NCI-H2227 treated with DMSO at 0.1 percent for 48 hours (cell line): ENCODE measurements at places on chromosomes 5 and 9.
A peak's percentile ranks its signal among the peaks of the same experiment; 100 is the strongest.

- no peak for DNase-seq
These were observed 231.7 kb downstream of the ARHGAP26 start for GRCh38 chr5:143001764-143002351.

GRCh38 chr5:138789771-138790242 lies 36.6 kb downstream of the CTNNA1 start:
- peak; percentile 15 for DNase-seq

DNA sequence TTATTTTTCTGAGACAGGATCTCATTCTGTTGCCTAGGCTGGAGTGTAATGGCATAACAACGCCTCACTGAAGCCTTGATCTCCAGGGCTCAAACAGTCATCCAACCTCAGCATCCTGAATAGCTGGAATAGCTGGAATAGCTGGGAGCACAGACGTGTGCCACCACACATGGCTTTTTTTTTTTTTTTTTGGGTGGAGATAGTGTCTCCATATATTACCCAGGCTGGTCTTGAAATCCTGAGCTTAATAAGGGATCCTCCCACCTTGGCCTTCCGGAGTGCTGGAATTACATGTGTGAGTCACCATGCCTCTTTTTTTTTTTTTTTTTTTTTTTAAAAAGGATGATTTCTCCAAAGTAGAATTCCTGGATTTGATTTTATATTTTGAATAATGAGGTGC lies 60.7 kb downstream of the NSD1 start:
- DNase-seq = no peak

DNA sequence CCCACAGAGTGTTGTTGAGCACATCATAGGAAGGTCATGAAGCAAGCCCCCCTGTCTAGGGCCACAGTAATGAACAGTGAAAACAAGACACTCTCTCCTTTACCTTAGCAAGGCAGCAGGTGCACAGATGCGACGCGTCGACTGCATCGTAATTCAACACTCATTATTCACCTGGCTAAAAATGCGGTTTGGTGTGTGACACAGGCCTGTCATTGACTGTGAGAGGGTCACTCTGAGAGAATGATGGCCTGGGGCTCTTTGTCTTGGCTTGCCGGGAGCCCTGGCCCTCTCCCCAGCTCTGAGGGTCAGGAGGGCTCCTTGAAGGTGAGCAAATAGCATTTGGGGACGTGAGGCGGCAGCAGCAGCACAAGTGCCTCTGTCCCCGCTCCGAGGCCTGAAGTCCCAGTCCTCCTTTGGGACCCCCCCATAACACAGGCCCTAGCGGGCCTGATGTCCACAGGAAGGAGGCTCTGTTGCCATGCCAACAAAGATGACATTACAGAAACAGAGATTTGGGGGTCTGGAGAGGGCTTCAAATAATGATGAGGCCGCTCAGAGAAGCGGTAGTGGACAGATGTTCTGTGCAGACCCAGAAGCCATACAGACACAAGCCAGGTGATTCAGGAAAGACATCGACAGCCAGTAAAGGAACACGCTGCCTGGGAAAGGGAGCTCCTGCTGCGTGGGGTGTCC lies 46.7 kb downstream of the SHB start:
- DNase-seq = no peak

DNA sequence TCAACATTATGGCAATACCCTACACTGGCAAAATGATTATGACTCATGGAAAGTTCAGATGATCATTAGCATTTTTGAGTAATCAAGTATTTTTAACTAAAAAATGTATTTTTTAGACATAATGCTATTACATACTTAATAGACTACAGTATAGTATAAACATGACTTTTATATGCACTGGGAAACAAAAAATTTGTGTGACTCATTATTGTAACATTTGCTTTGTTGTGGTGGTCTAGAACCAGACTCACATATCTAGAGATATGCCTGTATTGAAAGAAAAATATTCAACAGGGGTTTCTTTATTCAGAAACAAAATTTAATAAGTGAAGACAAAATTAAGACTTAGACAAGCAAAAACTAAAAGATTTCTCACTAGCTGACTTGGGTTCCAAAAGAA lies 385.3 kb upstream of the RIOK2 start:
- DNase-seq = no peak

DNA sequence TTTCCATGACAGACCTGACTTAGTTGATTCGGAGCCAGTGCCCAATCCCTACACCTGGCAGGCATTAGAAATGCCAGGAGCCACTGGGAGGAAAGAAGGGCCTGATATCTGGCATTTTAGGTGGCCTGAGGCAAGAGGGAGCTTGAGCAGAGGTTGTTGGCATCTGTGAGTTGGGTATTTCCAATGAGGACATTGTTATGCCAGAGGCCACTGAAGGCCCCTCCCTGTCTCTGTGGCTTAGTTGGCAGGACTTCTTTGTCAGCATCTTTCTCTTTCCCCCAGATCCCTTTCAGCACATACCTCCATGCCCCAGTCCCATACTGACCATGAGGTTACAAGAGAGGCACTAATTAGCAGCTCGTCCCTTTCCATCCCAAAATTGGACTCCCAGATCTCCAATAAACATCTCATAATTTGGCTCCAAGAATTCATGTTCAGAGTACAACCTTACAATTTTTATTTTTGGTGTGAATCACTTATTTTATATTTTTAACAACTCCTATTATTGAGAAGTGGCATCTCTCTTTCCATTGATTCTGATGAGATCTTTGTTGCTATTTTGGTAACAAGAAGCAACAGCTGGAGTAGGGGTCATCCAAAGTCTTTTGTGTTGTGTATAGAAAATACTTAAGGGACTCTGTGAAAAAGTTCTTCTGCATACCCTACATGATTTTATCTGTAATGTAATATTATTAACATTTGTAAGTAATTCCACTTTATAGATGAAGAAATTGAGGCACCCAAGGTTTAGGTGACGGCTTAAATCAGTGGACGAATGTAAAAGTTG lies 68.6 kb upstream of the MAP3K1 start:
- no peak for DNase-seq

DNA sequence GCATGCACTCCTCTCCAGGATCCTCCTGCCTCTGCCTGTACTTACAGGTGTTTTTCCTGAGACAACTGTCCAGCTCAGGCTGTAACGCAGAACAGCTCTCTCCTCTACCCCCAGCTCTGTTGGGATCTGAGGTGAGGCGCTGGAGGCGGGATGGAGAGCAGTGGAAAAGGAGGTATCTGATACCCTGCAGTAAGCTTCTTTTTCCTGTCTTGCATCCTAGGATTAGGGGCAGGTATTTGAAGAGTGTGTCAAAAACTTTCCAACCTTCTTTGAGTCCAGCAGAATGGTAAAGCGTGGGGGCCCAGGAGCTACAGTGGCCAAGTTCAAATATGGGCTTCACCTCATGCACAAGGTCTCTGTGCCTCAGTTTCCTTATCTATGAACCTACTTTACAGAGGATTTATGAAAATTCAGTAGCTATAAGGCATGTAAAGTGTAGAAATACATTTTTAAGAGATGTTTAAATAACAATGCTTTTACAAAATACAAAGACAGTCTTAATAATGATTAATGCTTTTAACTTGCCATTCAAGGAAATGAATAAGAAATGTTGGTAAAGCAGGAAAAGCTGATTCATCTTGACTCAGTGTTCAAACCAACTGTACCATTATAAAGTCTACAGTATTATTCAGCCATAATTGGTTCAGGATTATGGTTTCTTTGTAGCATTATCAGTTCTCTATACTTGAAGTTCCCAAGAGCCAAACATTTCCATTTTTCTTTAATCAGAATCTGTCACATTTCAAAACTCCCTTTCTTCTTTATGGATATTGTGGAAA lies 26.1 kb downstream of the MAP1B start:
- DNase-seq = no peak

DNA sequence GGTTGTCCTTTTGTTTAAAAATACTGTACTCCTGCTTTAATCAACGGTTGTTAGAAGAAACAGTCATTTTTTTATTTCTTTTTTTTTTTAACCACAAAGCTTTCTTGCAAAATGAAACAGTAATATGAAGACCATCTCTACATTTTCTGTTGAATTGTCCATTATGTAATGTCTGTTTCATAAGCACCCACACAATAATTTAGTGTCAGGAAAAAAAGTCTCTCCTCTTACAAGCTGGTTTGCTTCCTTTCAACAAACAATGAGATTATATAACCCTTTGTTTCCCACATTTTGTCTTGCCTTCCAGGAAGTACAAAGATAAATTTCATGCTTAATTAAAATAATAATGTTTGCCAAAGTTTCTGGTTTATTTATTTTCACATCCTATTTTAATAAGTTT lies 16.7 kb downstream of the CTNNAL1 start:
- no peak for DNase-seq

- no peak for DNase-seq
These were observed 641.6 kb downstream of the NR2F1-AS1 start for GRCh38 chr5:92939428-92939827.

DNA sequence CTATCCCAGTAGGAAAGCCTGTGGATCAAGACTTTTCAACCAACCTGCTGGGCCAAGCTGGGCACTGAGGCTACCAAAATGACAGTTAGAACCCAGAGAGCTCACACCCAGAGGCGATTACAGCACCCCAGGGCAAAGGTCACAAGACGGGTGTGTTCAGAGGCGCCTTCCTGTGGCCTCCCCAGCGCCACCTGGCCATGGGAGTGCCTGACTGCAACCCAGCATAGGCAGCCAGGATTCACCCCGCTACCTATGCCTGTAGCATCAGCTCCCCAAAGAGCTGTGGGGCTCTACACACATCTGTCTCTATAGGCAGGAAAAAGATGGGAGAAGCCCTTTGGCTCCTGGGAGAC lies 33.5 kb downstream of the PDGFRB start:
- no peak for DNase-seq

DNA sequence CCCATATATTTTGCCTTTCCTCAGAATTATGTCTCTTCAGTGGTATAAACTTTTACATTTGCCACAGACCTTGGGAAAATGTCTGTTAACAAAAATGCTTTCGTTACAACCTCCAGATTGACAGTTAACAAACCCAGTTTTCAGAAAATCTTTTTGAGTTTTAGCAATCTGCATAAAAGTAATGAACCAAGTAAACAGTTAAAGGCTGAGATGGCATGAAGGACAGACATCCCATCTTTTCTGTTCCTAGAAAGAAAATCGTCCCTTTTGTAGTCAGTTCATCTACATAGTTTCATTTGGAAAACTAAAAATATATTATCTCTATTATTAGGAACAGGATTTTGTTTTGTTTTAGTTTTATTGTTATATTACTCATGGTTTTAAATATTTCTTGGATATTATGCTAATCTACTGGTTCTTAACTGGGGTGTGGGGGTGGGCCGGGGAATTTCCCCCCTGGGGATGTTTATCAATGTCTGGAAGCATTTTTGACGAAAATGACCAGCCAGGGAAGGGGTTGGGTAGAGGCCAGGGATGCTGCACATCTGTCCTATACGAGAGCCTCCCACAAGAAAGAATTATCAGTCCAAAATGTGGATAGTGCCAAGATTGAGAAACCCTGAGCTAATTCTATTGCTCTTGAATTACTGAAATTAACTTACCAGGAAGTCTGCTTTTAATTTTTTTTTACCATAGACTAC lies 11.9 kb downstream of the FYB1 start:
- DNase-seq = no peak

GRCh38 chr5:173928871-173929574 lies 40.9 kb downstream of the CPEB4 start:
- DNase-seq = no peak

GRCh38 chr9:107351382-107352045 lies 68.4 kb downstream of the RAD23B start:
- no peak for DNase-seq

GRCh38 chr5:175680020-175680419 lies 22.1 kb downstream of the HRH2 start:
- DNase-seq = no peak
